Mucosa of descending colon (tissue), 3 donors: ENCODE measurements at places on chromosomes 1 and 21. TPM values are rescaled to one million over a fixed set of nuclear protein-coding genes. Genes with fewer than 3 reads are reported as not detected.

DNA sequence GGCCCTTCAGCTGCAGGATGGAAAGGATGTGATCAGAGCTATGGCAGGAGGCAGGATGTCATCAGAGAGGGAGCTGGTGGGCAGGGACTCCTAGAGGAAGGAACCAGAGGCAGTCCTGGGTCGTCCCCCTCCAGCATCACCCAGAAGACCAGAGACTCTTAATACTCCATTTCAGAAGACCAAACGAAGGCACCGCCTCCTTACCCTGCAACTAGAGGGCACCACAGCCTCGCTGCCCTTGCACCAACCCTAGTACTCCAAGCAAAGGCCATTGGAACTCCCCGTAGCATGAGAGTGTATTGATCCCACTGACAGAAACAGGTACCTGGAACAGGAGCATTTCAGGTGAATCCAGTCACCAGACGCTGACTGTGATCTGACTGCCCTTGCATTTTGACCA, 598.1 kb downstream of the NPHP4 start:
- DNase-seq, result no peak

- no peak for DNase-seq
These were observed 96.2 kb downstream of the GALNT2 start for GRCh38 chr1:230163205-230163604.

GRCh38 chr1:44630116-44630515, 44.2 kb downstream of the TMEM53 start:
- no peak for DNase-seq

DNA sequence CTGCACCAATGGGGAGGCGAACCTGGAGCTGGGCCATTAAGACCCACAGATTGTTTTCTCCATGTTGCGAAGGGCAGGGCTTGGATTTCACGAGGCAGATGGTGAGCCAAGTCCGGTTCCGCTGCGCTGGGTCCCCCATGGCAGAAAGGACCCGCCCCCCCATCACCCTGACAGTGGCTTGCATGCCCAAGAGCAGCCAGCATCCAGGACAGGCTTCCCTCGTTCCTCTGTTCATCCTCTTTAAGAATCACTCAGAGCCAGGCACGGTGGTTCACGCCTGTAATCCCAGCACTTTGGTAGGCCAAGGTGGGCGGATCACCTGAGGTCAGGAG, 15.8 kb upstream of the NPHP4 start:
- DNase-seq, result no peak

DNA sequence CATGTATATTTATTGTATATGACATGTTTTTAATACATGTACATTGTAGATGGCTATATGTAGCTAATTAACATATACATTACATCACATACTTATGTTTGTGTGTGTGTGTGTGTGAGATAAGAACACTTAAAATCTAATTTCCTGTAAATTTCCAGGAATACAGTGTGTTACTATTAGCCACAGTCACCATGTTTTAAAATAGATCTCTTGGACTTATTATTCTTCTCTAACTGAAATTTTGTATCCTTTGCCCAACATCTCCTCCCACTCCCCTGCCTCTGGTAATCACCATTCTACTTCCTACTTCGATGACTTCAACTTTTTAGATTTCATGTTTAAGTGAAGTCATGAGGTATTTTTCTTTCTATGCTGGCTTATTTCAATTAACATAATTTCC, 64.8 kb downstream of the FCRL5 start:
- no peak for DNase-seq

DNA sequence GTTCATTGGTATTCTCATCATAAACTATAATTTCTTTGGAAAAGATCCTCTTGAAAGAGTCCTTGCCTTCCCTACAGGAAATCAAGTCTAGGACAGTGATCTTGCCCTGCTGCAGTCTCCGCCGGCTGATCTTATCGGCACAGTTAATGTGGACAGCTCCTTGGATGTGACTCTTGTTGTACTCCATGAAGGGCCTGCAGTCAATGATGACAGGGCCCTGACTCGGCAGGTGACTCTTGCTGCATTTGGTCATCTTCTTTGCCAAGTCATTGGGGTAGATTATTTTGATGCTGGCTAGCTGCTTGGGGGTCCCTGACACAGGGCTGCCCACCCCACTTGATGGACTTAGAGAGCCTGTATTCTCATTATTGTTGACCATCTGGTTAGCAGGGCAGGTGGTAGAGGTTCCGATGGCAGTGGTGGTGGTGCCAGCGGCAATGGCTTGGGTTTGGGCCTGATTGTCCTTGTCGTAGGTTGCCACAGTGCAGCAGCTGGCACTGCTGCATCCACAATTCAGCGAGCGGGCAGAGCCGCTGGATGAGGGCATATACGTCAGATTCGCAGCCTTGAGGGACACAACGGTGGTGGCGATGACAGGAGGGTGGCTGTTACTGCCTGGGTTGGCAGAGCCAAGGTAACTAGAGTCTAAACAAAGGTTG, 2.7 kb downstream of the DUSP10 start:
- DNase-seq, result no peak

- DNase-seq, result no peak
These were observed 1087.5 kb downstream of the KCNT2 start for GRCh38 chr1:195520757-195521156.

- no peak for DNase-seq
These were observed 276.8 kb downstream of the TBX15 start for GRCh38 chr1:118711356-118711755.

GRCh38 chr1:2031546-2032540, 12.7 kb downstream of the GABRD start:
- DNase-seq, result no peak

GRCh38 chr1:119774746-119775490, 6.2 kb upstream of the HMGCS2 start:
- peak; percentile 68 for DNase-seq

DNA sequence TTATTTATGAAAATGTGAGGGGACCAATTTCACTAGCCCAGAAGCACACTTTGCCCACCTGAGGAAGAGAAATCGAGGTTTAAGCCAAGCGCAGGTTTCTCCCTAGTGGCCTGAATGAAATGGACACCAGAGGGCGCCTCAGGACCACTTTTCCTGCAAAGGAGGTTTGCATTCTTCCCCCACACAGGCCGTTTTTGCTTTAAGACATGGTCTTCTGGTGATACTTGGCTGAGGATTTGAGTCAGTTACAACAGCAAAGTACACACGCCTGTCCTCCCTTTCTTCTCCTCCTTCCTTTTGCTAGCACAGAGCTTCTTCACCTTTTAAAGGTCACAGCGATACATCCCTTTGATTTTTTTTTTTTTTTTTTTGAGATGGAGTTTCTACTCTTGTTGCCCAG, 5.4 kb downstream of the PLA2G2E start:
- DNase-seq, result no peak

DNA sequence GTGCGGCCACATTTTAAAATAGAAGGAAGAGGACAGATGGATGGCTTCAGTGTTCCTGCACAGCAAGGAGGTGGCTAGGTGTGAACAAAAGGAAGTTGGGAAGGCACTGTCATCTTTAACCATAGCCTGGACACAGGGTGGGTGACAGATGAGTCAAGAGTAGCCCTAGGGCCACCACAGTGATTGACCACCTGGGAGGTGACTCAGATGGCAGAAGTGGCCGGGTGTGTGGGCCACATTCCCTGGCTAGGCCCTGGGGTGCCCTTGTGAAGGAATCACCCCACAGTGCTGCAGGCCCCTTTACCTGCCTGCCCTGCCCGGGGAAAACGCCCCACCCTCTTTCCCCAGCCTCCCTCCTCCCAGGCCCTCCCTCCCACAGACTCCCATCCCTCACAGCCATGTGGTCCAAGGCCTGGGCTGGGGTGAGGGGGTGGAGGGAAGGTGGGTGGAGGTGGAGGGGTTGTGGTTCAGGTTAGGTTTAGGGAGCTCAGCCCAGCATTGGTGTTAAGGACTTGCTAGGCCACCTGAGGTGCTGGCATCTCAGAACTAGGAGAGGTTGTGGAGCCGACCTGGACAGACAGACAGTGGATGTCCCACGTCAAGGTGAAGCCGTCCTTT, 59.1 kb downstream of the SPSB1 start:
- no peak for DNase-seq

- DNase-seq, result no peak
These were observed 292.0 kb downstream of the DUSP10 start for GRCh38 chr1:221449801-221450470.

DNA sequence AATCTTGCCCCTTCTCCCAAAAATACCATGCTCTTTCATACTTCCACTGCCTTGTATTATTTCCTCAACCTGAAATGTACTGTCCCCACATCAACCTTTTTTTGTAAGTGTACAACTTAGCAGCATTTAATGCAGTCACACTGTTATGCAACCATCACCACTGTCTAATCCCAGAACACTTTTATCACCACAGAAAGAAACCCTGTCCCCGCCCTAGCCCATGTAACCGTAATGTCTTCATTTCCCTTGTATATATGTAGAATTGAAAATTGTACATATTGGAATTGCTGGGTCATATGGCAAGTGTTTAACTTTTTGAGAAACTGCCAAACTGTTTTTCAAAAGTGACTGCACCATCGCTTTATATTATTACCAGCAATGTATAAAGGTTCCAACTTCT, 37.4 kb downstream of the PTP4A2 start:
- no peak for DNase-seq

DNA sequence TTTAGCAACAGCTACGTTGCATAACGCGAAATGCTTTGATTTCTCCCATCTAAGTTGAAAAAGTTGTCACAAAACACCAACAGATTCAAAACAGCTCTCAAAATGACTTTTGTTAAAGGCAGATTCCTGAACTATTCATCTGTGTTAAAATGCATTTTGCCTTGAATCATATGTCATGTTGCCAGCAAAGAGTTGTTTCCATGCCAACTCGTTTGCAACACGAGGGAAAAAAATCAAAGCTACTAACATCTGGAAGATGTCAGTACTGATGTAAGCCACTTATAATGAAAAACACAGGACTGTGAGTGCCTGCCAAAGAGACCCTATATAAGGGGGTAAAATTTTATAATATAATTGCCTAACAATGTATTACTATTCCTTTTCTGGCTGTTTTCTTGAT, 182.7 kb upstream of the PTBP2 start:
- no peak for DNase-seq

- no peak for DNase-seq
These were observed 72.6 kb downstream of the ST3GAL3 start for GRCh38 chr1:43779805-43780403.

GRCh38 chr21:16663436-16663835, 849.4 kb upstream of the CXADR start:
- no peak for DNase-seq

- no peak for DNase-seq
These were observed 289.6 kb upstream of the ST6GALNAC5 start for GRCh38 chr1:76577525-76578185.

DNA sequence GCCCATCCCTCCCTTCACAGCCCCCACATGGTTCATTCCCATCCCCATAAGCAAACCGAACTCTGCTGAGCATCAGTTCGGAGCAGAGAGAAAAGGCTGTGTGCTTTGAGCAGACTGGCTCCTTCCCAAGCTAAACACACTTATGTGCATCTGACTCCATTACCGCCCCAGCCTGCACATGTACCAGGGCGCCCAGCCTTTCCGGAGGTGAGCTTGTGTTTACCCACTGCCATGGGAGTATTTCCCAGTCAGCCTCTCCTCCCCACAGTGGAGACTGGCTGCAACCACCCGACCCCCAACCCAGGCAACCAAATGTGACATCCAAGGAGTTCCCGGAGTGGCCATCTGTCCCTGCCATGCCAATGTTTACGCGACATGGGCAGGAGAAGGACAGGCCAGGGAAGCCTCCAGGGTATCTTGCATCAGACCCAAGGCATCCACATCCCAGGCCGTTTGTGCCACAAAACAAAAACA, 9.4 kb downstream of the TIAM1 start:
- DNase-seq, result no peak

DNA sequence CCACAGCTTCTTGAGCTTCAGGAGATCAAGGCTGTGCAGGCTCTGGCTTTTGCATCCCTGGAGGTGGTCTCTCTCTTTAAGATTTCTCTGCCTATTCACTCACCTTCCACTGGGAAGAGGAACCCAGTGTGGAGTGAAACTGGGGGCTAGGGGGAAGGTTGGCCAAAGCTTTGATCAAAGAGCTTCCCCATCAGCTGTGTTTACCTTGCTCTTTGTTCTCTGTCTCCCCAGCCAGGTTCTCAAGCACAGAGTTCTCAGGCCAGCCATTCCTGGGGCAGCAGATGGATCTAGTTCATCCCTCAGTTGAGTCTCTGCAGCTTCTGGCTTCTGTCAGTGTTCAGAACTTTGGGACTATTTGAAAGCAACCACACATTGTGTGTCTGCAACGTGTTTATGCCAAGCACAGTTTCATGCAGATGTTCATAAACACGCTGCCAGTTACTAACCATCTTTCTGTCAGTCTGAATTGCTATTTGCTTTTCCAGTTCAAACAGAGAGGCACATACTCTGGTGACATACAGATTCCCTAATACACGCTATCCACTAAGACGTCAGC, 17.2 kb upstream of the MRPS14 start:
- DNase-seq, result no peak

- DNase-seq, result no peak
These were observed 22.5 kb downstream of the KIF26B start for GRCh38 chr1:245177071-245177900.

GRCh38 chr1:17711941-17712340, 43.2 kb upstream of the ACTL8 start:
- no peak for DNase-seq

- no peak for DNase-seq
These were observed 10.0 kb upstream of the LEFTY2 start for GRCh38 chr1:225950905-225951497.

DNA sequence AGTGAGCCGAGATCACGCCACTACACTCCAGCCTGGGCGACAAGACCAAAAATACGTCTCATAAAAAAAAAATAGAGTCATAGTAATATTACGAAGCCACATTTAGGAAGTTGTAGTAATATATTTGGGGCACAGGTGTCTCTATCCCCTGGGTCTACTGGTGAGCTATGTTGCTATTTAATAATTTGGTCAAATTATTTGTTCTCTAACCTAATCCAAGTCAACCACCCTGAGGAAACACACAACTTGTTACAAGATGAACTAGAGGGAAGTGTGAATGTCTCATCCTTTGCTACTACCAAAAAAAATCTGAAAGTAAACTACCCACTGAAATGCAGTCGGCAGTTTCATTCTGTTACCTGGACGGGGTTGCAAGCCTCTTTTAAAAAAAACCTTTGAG, 35.3 kb downstream of the RGS8 start:
- DNase-seq, result no peak

DNA sequence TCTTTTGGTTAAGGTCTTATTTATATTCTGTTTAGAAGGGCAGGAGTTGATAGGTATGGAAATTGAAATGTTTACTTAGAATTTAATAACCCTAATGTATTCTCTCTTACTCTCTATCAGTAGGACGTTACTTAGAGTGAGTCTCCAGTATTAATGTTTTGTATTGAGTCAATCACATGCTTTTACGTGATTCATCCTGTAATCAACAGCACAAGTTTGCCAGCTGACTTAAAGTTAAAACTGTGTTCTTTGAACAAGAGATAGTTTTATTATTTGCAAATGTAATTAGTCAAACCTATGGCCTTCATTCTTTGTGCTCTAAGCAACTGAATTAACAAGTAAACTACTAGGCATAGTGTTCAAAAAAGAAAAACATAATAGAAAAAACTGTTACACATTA, 57.3 kb downstream of the PKN2 start:
- no peak for DNase-seq

GRCh38 chr1:223538981-223539380, 126.5 kb downstream of the CAPN8 start:
- no peak for DNase-seq

Gene OR2L2
- 0.09 TPM for total RNA-seq

Gene APOBEC4
- not detected for total RNA-seq

Gene SERPINC1
- total RNA-seq, result not detected

Gene RIPK4
- 10.2 TPM for total RNA-seq

Gene ACTL8
- total RNA-seq, result 0.35 TPM

Gene LCE6A
- total RNA-seq, result not detected

Gene LBR
- 87.9 TPM for total RNA-seq

Gene MAP10
- 1.6 TPM for total RNA-seq
